Stimulated activated CD4-positive, alpha-beta T cell treated with anti-CD3 and anti-CD28 coated beads, Interleukin-15, amount 100 ng/mL, for 48 hours (primary cell): ENCODE measurements at places on chromosomes 2 and 18.

DNA sequence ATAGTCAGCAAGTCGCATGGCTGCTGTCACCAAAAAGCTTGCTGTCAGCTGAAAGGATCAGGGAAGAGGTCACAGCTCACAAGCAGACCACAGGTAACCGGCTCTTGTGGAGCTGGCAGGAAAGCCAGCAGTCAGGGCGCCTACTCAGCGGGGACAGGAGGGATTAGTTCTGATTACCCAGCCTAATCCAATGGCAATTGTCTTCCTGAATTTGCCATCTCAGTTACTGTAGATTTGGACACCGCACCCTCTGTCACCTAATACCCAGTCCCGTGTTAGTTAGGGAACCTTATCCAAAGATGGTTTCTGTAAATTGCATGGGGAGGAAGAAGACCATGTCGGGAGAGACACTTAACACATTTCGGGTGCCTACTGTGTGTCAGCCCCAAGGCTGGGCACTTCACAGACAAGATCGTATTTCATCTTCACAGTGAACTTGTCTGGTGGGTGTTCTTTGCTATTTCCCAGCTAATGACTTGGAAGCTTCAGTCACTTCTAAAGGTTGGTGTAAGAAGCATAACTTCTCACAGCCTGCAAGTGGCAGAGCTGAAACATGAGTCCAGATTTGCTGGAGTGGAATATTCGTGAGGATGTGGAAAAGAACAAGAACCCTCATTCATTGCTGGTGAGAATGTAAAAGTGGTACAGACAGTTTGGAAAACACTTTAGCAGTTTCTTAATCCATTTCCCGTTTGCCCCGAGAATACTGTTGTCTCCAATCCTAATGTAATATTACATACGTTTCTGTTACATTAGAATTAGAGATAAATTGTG lies 9.9 kb downstream of the ALPK2 start:
- DNase-seq, result no peak

DNA sequence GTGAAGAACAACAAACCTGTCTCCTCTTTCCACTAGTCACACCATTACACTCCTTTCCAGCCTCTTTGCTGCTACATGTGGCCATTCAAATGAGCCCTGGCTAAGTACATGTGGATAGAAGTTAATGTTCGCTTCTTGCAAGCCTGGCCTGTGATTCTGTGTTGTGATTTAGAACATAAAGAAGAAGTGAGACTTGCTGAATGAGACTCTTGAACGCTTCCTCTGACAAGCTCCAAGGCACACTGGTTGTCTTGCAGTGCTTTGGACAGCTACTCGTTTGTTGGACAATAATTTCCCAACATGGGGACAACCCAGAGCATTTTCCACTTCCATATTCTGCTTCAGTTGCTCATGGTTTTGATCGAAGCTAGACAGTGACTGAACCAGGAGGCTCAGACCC lies 57.3 kb downstream of the CCDC74A start:
- DNase-seq, result no peak

- DNase-seq, result no peak
Measured at GRCh38 chr2:57881998-57882888, 164.4 kb upstream of the VRK2 start.

- DNase-seq, result no peak
Measured at GRCh38 chr18:12656938-12657683, 796 bp downstream of the SPIRE1 start.

DNA sequence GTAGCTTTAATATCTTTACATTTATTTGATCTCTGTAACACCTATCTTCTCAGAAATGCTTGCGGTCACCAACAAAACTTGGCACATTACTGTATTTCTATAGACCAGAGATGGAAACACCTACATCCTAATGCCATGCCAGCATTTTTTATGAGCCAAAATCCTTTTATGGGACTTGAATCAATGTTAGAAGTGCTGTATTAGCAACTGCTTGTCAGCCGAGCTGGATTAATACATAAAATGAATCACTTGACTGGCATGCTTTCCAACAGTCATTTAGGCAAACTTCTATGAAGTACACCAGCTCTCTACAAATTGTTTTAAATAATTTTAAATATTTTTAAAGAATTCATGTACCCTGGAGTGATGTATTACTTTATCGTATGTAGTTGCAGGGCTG lies 272.9 kb upstream of the NRP2 start:
- no peak for DNase-seq

DNA sequence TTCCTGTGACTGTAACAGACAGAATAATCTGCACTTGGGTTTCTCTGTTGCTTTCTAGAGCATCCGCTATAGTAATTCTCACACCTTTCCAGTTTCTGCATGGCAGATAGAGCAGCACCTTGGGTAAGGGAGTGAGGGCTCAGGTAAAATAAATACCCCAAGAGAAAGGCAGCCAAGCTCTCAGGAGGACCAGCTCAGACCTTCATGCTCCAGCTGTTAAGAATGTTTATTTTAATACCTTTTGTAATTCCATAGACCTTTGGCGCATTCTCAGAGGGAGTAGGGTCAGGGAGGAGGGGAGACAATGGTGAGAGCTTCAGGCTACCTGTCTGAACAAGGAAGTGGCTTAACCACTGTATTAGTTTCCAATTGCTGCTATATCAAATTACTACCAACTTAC lies 16.2 kb upstream of the TMEM178A start:
- no peak for DNase-seq

DNA sequence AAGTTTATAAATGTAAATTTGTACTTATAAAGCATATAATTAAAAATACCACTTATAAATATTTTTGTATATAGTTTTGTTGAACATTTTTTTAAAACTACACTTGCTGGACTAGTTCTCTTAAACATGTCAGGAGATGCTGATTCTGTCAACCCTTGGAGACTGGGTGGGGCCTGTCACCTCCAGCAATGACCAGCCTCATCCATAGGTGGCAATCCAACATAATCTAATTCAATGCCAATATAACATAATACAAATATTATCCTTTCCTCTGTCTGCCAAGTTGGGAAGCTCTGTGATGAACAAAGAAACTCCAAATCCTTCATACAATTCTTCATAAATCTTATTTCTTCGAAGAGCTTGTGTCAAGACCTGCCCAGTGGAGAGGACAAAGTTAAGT lies 140.4 kb downstream of the RBMS1 start:
- no peak for DNase-seq

DNA sequence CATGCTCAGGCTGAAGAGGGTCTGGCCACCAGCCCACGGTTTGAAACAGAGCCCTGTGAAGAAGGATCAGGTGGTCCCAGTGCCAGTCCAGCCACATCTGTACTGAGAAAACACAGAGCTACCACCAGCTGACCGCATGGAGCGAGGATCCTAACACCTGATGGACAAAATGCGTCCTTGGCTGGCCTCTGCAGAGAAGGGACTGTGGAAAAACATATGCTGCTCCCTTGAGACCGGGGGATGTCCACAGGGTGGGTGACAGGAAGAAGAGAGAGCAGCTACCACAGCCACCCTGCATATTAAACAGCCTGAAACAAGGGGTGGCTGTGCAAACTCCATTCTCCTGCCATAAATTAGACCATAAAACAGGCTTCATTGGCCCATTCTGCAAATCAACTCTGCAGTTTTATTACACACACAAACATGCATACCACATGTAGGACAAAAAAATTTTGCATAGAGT lies 137.2 kb downstream of the BCL2 start:
- no peak for DNase-seq
